ENCODE measurements at places on chromosomes 6 and 20.
A peak's percentile ranks its signal among the peaks of the same experiment; 100 is the strongest.

DNA sequence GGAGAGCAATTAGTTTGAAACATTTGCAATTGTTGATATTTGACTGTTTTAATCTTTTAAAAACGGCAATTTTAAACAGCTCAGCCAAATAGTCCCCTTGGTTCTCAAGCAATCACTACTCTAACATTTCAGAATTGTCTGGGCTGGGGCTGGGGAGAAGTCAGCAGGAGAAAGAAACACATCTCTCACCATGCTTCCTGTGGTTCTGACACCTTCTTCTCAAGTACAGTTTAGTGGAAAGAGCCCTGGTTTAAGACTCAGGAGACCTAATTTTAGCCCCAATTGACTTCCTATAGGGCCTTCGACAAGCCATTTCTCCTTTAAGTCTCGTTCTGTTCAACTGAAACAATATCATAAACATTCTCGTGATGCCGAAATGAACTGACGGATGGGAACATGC, 168.4 kb upstream of the CDYL start:
- no peak for DNase-seq

GRCh38 chr6:16849988-16850680, 88.9 kb upstream of the ATXN1 start:
- DNase-seq, result no peak

DNA sequence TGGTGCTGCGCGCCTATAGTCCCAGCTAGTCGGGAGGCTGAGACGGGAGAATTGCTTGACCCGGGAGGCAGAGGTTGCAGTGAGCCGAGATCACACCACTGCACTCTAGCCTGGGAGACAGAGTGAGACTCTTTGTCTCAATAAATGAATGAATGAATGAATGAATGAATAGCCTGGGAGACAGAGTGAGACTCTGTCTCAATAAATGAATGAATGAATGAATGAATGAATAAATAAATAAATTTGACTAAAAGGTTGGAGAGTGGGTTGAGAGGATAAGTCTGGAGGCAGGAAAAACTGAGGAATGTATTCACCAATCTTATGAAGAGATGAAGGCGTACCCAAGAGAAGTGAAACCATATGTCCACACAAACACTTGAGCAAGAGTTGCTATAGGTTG, 24.5 kb upstream of the RPP40 start:
- DNase-seq, result no peak

DNA sequence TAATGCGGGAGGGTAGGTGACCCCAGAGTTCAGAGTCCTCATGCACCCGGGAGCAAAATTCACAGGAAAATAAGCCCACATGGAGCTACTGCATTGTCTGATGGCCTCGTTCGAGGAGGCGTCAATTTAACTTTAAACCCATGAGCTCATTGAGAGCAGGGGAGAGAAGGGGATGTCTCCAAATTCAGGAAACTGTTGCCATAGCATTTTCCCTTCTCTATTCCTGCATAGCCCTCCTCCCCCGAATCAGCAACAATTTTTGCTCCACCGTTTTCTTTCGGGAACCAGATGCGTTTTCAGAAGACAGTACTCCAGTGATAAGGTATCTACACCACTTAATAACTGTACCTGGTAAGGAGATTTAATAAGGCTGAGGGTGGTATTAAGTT, 324 bp upstream of the LAMP5 start:
- DNase-seq, result no peak

DNA sequence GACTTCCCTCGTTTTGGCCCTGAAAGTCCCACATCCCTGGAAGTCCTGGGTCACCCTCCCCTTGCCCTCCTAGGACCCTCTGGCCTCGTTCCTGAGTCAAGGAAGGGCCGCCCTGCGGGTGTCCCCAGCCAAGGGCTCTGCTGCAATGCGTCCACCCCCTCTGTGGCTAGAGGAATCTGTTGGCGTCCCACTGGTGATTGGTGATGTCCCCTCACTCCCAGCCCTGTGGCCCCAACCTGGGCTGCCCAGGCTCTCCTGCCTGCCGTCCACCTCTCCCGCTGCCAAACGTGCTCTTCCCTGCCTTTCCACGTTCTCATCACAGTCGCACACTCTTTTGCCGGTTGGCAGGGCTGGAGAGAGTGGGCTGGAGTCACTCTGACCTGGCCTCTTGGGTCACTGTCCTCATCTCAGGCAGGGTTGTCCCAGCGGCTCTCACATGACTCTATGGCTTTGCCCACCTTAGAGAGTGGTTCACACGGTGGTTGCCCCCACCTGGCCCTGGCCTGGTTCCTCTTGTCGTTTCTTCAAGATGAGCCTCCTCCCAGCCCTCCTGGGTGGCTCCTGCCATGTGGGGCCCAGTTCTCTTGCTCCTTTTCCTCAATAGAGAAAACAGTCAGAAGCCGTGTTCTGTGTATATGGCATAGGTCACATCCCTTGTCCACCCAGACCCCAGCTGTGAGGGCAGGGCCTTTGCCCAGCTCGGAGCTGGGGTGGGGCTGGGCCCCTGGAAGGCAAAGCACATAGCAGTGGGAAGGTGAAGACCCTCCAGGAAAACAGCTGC, 100.9 kb downstream of the TMEM242 start:
- DNase-seq, result no peak

DNA sequence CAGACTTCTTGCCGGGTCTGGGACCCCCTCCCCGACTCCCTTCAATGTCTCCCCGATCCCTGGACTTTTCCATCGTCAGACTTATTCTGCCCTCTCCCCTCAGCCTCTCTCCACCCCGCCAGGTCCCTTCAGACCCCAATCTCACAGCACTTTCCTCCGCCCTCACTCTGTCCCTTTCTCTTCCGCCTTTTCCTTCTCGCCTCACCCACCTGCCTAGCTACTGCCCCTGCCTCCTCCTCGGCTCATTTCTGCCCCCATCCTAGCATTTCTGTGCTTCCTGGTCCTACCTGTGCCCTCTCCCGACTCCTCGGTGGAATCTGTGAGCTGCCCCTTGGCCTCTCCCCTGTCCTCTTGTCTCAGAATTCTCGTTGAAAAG, 616 bp downstream of the CHMP4B start:
- no peak for DNase-seq

GRCh38 chr20:23634985-23635767, 2.6 kb downstream of the CST3 start:
- no peak for DNase-seq

GRCh38 chr20:51563486-51564332, 21.2 kb upstream of the NFATC2 start:
- peak; percentile 76 for DNase-seq

DNA sequence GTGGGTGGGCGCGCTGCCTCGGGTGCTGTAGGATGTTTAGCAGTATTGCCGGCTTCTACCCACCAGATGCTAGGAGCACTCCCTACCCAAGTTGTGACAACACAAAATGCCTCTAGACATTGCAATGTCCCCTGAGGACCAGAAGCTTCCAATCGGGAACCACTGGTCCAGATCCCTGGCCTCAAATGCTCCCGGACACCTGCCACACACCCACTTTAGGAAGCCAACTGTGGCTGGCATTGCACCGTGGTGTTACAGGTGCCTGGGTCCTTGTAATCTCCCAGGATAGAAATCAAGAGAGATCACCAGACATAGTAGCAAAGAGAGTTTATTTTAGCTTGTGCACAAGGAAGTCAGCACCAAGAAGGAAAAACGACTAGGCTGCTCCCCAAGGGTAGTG, 14.9 kb upstream of the RNASET2 start:
- no peak for DNase-seq

- DNase-seq, result no peak
Observed at GRCh38 chr20:47216819-47217410, 139.6 kb downstream of the ZMYND8 start.

GRCh38 chr6:31794866-31795615, 511 bp downstream of the VARS1 start:
- DNase-seq, result no peak

All from left forelimb (tissue), 1 donor.